Cerebellum (tissue), 4 donors: ENCODE measurements at places on chromosomes 1 and 21.
A peak's percentile ranks its signal among the peaks of the same experiment; 100 is the strongest.

DNA sequence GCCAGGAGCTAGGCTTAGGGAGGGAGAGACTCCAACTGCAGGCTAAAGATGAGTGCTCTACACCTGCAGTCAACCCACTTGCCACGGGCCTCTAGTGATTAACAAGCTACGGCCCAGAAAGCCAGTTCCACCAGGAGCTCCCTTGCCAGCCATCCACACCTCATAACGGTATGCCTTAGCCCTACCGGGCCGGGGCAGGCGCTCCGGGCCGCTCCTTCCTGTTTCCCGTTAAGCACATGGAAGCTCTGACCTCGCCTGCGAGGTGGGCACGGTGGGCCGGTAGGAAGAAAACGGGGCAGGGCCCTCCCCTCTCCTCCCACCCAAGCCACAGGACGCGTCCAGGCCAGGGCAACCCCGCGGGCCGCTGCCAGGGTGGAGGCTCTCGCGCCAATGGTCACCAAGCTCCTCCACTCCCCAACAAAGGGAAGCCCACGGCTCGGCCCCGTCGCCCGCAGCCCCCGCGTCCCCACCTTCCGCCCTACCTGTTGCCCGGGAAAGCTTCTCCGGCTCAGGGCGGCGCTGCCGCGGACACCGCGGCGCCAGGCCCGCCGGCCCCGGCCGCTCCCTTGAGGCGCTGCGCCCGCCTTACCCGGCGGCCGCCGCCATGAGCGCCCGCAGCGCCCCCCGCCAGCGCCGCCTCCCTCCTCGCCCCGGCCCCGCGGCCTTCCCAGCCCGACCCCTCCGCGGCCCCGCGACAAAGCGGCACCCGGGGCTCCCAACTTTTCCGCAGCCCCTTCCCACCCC is 627 bp downstream of the CERS2 start:
- DNase-seq: peak; percentile 57

- no peak for DNase-seq
Observed at GRCh38 chr1:36108314-36108713, 16.7 kb downstream of the COL8A2 start.

DNA sequence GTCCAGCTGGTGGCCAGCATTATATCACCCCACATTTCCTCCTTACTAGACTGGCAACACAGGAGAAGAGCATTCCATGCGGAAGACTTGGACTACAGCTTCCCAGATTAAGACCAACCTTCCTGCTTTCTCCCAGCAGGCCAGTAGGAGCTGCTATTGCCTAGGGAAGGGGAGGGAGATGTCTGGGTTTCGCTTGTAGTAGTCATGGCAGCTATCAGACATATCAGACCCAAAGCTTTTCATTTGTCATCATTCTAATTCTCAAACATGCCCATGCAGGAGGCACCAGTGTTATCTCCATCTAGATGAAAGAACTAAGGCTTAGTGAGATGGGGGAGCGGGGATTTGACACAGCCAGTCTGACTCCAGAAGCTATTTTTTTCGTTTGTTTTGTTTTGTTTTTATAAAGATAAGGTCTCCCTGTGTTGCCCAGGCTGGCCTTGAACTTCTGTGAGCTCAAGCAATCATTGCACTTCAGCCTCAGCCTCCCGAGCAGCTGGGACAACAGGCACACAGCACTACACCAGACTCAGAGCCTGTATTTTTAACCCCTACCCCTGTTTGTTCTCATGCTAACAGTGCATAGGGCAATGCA is 4.5 kb downstream of the PLA2G2A start:
- peak; percentile 17 for DNase-seq

- DNase-seq: no peak
Observed at GRCh38 chr1:178689769-178690168, 35.3 kb upstream of the RALGPS2 start.

DNA sequence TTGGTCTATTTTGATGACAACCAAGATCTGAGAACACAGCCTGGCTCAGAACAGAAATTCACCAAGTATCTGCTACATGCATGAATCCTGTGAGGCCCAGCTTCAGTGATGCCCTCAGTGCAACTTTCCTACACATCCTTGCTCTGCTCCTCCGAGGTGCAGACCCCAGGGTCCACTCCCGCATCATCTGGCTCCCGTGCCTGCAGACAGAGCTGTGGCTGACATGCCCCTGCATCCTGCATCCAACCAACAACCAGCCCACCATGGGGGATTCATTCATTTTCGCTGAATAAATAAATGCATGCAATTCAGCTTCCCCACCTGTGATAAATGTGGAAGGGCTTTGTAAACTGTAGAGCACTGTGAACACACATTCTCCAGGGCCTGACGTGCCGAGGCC is 112.3 kb downstream of the GLIS1 start:
- no peak for DNase-seq

DNA sequence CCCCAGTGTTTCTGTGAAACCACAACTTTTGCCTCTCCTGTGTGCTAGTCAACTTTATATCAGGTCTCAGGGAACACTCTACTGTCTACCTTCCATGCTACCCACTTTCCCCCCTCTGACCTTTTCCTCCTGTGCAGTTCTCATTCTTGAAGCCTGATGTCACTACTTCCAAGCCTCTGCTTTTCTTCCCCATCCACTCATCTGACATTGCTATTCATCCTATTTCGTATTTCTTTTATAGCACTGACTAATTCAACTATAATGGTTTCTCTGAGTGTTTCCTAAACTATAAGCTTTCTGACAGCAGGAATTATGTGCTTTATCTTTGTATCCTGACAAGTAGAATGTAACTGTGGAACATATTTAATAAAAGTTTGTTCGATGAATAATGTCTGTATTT is 18.2 kb upstream of the DPH5 start:
- no peak for DNase-seq

- peak; percentile 75 for DNase-seq
Observed at GRCh38 chr1:177181631-177182291, 11.0 kb downstream of the BRINP2 start.

DNA sequence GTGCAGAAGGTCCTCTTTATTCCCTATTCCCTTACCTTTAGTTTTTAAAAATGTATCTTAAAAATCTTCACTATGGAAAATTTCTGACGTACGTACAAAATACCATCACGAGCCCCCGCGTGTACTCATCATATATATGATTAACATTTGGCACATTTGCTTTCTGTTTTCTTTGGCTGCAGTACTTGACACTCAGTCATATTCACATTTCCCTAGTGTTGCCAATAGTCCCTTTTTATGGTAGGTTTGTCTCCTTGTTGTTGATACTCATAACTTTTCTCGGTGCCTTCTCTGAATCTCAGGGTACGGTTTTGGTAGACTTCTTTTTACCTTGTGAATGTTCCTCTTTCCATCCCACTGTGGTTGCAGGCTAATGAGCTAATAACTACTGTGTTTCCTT is 23.3 kb downstream of the KDM4A start:
- no peak for DNase-seq

- DNase-seq: no peak
Observed at GRCh38 chr1:159088050-159088449, 11.5 kb upstream of the AIM2 start.

GRCh38 chr1:48000883-48001282 is 3.7 kb upstream of the TRABD2B start:
- DNase-seq: no peak

DNA sequence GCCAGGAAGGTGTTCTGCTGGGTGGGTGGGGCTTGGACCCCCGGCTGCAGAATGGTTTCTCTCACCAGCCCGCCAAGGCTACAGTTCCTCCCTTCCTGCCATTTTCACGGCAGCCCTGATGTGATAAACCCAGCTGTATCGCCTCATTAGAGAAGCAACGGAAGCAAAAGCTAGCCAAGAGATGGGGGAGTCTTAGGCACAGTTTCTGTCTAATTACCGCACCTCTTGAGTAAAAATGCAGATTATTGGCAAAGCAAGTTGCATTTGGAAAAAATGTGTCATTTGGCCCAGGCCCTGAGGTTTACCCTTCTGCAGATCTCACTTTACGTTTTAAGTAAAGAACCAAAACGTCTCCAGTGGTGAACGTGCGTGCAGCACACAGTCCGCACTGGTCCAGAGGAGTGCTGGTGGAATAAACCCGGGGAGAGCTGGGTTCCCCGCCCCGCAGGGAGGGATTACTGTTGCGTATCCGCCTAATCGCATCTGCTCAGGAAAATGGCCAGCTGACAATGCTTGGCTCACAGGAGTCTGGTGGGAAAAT is 109.9 kb downstream of the GALNT2 start:
- peak; percentile 55 for DNase-seq

DNA sequence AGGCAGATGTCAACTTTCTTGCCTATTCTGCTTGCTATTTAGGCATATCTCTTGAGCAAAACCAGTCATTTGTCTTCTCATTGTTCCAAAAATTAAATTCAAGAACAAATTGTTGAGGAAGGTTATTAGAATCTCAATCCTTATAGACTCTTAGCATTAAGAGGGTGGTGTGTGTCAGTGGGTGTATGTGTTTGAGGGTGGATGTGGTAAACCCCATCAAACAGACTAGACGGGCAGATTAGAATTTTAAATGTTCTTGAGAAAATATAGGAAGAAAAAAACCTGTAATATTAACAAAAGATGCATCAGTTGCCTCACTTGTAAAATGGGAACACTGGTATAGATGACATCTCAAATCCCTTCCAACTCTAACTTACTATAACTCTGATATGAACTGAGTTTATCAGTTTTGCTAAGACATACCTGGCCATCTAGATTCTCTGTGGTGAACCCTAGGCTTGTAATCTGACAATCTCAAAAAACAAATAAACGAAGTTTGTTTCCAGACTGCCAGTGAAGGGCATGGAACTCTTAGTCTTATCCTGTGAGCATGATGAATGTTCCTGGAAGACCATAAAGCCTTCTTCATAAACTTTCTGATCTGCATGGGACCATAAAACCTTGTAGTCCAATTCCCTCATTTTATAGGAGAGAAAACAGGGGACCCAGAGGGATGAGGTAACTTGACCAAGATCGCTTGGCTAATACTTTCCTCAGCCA is 176.3 kb upstream of the SGIP1 start:
- no peak for DNase-seq
